ENCODE measurements at places on chromosomes 11 and 22.
A peak's percentile ranks its signal among the peaks of the same experiment; 100 is the strongest.

DNA sequence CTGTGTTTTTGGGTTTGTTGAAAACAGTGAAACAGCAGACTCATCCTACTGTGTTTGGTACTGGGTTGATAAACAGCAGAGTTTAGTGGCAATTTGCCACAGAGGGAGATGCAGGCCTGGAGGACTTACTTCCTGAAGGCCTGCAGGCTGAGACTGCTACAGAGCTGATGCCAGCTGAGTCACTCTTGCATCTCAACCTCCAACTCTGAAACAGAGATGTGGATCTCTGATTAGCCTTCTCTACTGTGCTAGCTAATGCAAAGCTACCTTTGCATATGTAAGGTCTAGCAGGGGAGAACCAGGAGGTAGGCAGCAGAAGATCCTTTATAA, 14.3 kb downstream of the ATP5MG start:
- peak; percentile 61 for DNase-seq

DNA sequence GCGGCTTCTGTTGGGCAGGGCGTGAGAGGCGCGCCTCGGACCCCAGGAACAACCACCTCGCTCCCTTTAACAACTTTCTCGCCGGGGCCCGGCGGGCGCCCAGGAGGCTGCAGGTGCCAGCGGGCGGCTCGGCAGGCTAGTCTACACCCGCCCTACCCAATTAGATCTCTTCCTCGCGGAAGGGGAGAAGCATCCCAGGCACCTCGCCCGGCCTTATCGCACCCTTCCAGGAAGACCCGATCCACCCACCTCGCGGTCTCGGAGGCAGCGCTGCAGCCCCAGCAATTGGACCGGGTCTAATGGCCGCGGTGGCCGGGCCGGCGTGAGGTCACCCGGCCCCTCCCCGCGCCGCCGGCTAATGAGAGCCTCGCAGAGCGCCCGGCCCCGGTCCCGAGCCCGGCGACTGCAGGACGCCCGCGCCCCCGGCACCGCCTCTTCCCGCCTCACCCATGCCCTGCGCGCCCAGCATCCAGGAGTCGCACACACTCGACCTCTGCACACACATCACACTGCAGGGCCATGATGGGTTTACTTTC, at the start of gene PLAAT3:
PLAAT3 (minus strand) TSS at position 298 of the 536 bp plus-strand sequence. CDS start 419 bp downstream, outside the sequence.
- peak; percentile 43 for DNase-seq

GRCh38 chr11:20084921-20085814, 75.1 kb downstream of the DBX1 start:
- no peak for DNase-seq

DNA sequence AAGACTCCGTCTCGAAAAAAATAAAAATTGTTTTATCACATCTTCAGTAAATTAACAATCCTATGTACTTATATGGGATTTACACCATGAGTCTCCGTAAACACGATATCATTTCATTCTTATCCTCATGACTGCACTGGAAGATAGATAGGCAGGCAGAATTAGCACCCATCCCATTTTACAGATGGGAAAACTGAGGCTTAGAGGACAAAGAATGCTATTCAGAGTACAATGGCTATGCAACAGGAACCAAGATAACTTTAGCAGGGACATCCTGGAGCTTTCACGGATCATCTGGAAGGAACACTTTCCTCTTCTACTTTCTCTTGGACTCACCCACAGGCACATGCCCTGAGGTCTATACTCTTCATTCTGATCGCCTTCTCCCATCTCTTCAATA, 14.6 kb upstream of the SGSM1 start:
- DNase-seq: no peak

DNA sequence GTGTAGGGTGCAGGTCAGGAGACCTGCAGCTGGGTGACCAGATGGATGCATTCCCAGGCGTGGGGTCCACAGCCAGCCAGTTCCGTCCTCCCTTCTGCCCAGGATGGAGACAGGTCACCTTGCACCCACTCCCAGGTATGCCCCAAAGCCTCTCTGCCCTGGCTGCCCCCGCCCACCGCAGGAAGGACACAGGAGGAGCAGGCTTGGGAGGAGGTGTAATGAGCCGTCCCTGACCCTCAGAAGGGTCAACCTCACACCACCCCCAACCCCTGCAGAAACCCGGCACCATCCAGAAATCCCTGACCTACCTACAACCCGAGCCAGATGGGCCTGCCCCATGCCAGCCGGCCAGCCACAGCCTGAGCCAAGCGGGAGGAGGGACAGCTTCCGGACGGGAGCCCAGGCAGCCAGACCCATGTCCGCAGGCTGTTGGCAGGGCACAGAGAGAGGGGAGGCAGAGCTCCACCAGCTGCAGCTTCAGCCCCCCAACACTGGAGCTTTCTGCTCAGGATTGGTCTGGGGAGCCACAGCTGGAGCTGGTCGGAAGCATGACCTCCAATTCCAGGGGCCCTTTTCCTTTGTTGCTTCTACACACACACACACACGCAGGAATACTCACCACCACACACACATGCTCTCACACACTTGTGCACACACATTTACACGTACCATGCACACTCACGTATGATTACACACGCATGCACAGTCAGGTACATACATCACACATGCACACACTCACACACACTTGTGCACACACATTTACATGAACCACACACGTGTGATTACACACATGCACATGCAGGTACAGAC, 5.3 kb downstream of the IFITM10 start:
- no peak for DNase-seq

DNA sequence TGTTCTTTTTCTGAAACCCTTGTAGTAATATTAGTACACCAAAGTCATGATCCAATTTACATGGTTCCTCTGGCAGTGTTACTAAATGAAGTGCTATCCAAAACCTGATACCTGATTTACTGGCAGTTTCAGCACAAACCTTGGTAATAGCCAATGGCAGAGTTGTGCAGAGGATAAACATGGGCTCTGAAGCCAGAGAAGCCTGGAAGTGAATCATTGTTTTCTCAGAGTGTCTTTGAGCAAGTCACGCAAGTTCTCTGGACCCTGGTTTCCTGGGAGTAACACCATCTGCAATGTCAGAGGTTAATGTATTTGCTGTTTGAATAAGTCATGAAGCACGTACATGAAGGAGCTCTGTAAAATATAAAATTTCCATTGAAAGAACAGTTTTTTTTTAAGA, 222.3 kb upstream of the NARS2 start:
- DNase-seq: peak; percentile 62

- peak; percentile 83 for DNase-seq
These were observed 7.6 kb downstream of the SLC39A13 start for GRCh38 chr11:47415949-47416472.

DNA sequence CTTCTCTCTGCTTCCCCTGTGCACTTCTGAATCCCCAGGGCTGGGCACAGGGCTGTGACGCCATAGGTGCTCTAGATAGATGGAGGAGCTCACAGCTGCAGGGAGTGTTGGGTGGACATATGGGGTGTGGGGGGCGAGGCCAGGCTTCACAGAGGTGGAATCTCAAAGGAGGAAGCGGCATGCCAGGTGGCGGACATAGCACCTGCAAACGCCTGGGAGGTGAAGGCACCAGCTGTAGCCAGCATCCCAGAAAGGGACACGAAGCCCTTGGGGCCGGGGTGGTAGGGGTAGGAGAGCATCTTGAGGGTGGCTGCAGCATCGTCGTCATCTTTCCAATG, 14.6 kb upstream of the KCNQ1OT1 start:
- DNase-seq: no peak

- no peak for DNase-seq
These were observed 25.4 kb downstream of the CCKBR start for GRCh38 chr11:6285019-6285418.

GRCh38 chr11:74570266-74571061, 21.9 kb upstream of the POLD3 start:
- peak; percentile 62 for DNase-seq

GRCh38 chr11:119318240-119319135, 1.6 kb upstream of the MCAM start:
- no peak for DNase-seq

DNA sequence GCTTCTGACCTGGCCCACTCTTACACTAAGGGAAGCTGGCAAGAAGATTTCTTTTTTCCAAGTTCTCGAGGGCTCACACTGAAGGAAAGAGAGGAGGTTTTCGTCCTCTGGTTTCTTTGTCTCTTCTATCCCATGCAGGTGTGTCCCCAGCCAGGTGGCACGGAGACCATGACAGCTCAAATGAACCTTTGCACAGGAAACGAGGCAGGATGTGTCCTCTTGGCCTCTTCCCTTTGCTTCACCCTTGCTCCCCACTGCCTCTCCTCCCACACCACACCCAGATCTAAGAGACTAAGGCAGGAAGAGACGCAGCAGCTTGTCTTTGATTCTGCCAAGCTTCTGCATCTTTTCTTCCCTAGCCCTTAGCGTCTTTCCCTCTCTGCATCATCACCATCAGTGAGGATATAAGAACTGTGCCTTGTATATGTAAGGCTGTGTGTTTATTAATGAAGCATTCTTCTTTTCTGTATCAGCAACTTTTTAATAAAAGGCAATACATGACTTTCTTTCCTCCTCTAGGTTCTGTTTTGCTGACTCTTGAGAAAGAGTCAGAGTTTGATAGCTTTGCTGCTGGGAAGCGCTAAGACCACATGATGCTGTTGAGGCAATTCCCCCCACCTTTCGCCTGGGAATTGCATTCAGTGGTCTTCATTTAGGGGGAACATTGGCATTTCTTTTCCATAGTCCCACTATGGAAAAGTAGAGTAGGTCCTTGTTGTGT, 56.0 kb upstream of the PARVA start:
- no peak for DNase-seq

- peak; percentile 29 for DNase-seq
These were observed 579 bp upstream of the RASD2 start for GRCh38 chr22:35539910-35540594.

- no peak for DNase-seq
These were observed 8.8 kb downstream of the OSBPL5 start for GRCh38 chr11:3156282-3156660.

DNA sequence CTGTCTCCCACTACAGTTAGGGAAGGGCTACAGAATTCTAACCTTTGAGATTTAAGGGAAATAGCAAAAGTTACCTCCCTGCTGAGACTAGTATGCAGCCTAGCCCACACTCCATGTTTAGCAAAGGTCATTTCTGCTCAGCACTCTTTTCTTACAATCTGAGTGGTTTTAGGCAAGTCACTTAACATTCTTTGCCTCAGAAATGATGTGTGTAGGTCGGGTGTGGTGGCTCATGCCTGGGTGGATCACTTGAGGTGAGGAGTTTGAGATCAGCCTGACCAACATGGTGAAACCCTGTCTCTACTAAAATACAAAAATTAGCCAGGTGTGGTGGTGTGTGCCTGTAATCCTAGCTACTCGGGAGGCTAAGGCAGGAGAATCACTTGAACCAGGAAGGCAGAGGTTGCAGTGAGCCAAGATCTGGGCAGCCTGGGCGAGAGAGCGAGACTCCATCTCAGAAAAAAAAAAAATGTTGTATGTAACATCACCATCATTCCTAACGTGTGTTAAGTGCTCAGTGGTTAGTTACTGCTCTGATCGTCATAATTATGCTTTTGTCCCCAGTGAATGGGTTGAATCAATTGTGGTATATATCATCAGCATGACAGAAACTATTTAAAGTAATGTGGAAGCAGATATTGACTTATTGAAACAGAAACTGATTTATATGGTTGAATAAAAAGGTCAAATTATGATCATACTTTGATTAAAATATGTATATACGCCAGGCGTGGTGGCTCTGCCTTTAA, 55.0 kb downstream of the COPB1 start:
- no peak for DNase-seq

DNA sequence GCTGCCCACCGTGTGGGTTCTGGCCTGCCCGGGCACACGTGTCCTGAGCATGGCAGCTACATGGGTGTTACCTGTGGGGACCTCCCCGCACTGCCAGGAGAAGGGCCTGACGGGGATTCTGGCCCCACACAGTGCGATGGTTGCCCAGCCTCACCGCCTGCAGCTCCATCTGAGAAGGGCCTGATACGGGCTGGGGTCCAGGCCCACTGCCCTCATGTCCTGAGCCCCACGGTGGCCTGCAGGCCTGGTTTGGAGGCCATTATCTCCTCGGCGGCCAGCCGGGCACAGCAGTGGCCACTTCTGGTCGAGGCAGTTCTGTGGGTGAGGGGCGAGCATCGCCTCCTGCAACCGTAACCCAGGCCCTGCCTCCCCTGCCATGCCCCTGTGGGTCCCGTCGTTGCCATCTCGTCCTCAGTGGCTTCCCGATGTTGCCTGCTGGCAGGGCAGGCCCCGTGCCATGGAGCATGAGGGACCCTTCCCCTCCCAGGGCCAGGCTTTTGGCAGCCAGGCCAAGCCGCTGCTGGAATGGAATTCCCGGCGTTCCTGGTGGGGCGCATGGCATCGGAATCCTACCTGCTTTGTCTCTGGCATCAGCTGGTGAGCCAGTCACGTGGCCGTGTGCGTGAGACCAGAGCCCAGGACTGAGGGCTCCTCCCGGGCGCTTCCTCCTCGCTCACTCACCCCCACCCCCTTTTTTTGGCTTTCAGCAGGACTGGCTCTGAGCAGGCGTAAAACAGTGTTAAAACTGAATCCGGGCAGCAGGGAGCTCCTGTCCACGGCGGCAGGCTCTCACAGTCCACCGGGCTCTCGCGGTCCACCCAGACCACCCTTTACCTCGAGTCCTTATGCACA, 71.9 kb upstream of the PPARA start:
- peak; percentile 55 for DNase-seq

DNA sequence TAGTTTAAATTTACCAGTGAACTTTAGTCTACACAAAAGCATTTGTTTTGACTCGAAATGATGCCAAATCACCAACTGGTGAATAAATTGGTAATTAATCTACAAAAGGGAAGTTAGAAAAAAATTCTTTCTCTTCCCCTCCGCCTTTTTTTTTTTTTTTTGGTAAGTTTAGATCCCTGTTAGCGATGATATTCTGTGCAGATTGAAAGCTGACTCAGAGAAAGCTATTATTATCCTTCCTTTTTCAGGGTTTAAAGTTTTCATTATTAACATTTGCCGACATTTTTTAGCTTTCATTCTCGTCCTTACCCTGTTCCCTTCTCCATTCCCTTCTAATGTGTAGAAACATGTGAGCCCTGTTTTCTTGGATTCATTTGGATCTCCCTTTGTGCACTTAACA, 16.8 kb upstream of the NUP160 start:
- DNase-seq: no peak

- no peak for DNase-seq
These were observed 117.2 kb upstream of the TIMP3 start for GRCh38 chr22:32684148-32684821.

GRCh38 chr11:118342503-118343161, at the start of gene CD3D:
Gene CD3D, minus strand, starts transcription at chr11:118342705. Its CDS starts 98 bp downstream, at chr11:118342607.
- DNase-seq: no peak

GRCh38 chr11:35003186-35003585, 86.8 kb downstream of the PDHX start:
- no peak for DNase-seq
